ENCODE measurements at places on chromosomes 16 and 17.

GRCh38 chr16:78227855-78228254 lies 128.4 kb downstream of the WWOX start:
- DNase-seq: peak; percentile 25

DNA sequence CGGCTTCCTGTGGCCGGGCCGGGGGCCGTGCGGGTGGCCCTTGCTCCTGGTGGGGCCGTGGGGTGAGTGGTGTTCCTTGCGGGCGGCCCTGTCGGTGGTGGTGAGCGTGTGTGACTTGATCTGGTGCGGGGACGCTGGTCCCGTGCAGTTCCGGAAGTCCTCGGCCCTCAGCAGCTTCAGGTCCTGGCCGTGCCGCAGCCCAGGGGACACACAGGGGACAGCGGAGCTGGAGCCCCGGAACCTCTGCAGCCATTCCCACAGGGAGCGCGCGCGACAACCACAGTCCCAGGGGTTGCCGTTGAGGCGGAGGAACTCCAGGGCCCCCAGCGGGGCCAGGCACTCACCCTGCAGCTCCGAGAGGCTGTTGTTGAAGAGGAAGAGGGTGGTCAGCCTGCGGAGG lies 88.4 kb downstream of the RTN4RL1 start:
- DNase-seq: no peak

GRCh38 chr16:3856367-3857141 lies 24.0 kb downstream of the CREBBP start:
- no peak for DNase-seq

- DNase-seq: no peak
Measured at GRCh38 chr17:40500709-40501108, 714 bp downstream of the TNS4 start.

DNA sequence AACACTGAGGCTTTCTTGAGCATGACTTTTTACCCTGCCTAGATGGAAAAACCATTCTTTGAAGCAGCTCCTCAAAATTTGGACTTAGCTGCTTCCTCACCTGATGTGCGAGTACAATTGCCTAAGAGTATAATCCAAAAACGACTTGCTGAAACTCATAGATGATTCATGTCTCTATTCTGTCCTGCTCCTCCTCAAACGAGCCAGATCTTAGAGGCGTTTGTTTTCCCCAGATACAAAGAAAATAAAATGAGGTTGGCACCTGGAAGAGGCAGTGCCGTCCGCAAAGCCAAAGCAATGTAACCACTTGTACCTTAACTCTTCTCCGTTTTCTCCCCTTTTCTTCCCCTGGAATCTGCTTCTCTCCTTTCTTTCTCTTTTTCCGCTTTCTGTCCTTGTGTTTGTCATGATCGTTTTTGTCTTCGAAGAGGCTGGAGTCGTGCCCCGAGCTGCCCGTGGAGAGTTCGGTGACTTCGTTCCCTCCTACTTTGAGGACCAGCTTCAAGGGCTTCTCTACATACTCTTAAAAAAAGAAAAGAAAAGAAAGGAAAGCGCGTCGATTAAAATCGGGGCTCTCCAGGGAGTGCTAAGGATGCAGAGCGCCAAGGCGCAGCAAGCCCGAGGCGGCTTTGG lies 895 bp downstream of the BRD7 start:
- DNase-seq: no peak

GRCh38 chr17:521561-522325 lies 169.1 kb upstream of the RPH3AL start:
- no peak for DNase-seq

- peak; percentile 83 for DNase-seq
Measured at GRCh38 chr16:22220714-22221113, 14.6 kb downstream of the EEF2K start.

- DNase-seq: no peak
Measured at GRCh38 chr17:41018541-41018940, 8.5 kb downstream of the KRTAP1-5 start.

- DNase-seq: peak; percentile 79
Measured at GRCh38 chr17:44556166-44556831, 985 bp upstream of the FZD2 start.

DNA sequence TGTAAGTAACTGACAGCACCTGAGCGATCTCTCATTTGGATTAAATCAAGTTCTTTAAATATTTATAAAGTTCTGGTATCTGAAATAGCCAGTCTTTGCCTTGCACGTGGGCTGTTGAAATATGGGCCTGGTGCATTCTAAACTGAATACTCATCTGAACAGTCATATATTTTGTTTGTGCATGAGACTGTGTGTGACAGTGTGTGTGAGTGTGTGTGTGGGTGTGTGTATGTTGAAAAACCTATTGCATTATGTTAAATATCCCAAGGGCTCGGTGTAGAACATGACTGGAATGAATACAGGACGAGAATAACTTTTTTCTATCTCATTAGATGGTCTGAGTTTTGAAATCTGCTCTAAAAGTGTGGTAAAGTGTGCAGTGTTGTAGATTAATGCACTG lies 82.4 kb upstream of the TOX3 start:
- no peak for DNase-seq

DNA sequence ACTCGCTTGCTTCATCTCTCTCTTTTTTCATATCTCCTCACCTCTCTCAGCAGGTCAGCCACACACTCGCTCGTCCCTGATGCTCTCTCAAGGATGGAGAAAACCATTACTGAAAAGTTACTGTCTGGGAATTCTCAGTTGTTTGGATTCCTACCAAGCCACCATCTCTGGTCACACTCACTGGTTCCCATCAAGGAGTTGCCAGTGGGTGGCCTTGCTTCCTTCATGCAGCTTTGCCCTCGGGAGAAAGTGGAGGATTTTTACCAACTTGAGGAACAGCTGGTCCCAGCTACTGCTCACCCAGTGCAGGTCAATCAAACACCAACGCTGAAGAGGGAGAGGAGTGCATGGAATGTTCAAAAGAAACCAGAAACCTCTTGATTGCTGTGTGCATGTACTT lies 25.3 kb downstream of the MEOX1 start:
- no peak for DNase-seq

- DNase-seq: no peak
Measured at GRCh38 chr17:46887717-46888116, 35.2 kb upstream of the GOSR2 start.

DNA sequence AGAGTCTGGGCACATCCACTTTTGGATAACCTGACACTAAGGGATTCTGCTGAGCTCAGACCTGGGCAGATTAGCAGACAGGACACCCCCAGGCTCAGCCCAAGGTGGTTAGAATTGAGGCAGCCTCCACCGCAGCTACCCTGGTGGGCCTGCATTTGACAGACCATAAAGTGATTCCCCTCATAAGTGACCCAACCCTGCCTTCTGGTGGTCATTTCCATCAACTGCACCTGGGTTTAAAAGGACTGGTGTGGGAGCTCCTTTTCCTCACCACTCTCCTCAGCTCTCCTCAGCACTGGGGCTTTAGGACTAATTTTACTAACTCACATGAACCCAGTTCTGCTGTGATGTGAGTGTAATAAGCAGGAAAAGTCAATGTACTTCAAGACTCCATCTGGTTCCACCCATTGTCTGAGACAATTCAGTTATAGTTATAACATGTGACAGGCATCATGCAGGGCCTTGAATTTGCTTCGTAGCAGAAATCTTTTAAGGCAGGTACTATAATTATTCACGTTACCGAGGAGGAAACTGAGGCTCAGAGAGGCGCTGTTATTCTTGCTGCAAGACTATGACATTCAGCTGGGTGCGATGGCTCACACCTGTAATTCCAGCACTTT lies 42.5 kb downstream of the MYH3 start:
- DNase-seq: peak; percentile 50

GRCh38 chr17:80839511-80839941 lies 152.1 kb upstream of the CHMP6 start:
- DNase-seq: peak; percentile 73

DNA sequence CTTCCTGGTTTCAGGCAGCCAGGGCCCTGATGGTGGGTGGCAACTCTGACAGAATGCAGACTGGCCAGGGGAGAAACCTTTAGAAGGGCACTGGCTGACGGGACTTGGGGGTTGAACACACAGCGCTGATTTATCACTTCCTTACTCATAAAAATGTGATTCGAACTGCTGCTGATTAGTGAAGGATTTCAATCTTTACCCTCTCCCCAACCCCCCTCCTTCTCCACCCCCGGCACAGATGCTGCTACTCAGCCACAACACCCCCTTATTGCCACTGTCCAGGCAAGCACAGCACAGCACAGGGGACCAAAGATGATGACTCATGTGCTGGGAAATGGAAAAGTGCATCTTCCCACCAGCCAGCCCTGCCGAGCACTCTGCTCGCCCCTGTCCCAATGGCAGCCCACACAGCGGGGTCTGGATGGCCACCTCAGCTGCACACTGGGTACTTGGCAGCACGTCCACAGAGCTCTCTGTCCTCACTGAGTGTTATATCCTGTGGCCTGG lies 70.1 kb downstream of the SMG6 start:
- no peak for DNase-seq

DNA sequence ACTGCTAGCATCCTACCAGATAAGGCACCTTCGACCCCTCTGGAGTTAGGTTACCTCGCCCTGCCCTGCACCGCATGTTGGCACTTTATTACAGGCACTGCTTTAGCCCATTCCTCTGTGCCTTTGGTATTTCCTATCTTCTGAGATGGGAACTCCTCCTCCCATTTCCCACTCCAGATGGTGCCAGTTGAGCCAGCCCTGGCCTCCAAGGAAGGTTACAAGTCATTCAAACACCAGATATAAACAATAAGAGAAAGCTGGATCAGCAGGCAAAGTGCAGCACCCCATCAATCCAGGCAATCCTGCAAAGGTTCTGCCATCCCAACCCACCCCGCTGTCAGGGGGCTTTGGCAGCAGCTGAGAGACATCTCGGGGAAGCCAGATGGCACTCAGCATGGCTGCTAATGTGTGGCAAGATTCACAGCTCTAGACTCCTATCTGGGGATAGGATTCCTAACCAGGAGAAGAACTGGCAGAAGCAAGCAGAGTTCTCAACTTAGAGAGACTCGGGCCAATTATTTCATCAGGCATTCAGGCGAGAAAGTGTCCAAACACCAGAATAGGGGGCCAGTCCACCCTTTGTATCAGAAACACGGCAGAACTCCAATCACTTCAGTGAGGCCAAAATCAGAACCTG lies 113.0 kb downstream of the COPRS start:
- DNase-seq: peak; percentile 92

GRCh38 chr16:73337373-73338296 lies 289.7 kb upstream of the ZFHX3 start:
- no peak for DNase-seq

GRCh38 chr17:48908853-48909394 lies 717 bp downstream of the UBE2Z start:
- peak; percentile 73 for DNase-seq

GRCh38 chr17:56690441-56691291 lies 97.2 kb downstream of the NOG start:
- DNase-seq: peak; percentile 83

DNA sequence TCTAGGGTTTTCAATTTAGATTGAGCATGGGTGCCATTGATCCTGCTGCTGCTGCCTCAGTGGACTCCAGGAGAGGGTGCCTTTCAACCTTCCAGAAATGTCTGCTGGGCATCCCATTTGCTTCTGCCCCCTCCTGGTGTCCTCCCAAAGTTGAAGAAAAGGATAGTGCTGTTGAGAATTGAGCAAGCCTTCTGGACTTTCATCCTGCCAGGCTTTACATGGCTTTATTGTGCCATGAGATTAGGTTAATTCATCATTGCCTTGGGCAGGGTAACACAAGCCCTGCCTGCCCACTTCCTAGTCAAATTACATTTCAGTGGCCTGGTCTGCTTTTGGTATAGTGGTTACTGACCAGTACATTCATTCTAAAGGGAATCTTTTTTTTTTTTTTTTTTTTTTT lies 17.9 kb upstream of the TANGO6 start:
- DNase-seq: no peak
